Activated T-helper 1 cell treated with Interleukin-2 at 50 U/mL for 16 hours (primary cell): ENCODE measurements at places on chromosomes 4 and X.

GRCh38 chrX:100625985-100626491 is 10.6 kb downstream of the TSPAN6 start:
- DNase-seq = no peak

DNA sequence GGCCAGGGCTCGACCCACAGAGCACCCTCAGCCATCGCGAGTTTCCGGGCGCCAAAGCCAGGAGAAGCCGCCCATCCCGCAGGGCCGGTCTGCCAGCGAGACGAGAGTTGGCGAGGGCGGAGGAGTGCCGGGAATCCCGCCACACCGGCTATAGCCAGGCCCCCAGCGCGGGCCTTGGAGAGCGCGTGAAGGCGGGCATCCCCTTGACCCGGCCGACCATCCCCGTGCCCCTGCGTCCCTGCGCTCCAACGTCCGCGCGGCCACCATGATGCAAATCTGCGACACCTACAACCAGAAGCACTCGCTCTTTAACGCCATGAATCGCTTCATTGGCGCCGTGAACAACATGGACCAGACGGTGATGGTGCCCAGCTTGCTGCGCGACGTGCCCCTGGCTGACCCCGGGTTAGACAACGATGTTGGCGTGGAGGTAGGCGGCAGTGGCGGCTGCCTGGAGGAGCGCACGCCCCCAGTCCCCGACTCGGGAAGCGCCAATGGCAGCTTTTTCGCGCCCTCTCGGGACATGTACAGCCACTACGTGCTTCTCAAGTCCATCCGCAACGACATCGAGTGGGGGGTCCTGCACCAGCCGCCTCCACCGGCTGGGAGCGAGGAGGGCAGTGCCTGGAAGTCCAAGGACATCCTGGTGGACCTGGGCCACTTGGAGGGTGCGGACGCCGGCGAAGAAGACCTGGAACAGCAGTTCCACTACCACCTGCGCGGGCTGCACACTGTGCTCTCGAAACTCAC is 3.6 kb downstream of the MID1IP1 start:
- DNase-seq = peak; percentile 13

DNA sequence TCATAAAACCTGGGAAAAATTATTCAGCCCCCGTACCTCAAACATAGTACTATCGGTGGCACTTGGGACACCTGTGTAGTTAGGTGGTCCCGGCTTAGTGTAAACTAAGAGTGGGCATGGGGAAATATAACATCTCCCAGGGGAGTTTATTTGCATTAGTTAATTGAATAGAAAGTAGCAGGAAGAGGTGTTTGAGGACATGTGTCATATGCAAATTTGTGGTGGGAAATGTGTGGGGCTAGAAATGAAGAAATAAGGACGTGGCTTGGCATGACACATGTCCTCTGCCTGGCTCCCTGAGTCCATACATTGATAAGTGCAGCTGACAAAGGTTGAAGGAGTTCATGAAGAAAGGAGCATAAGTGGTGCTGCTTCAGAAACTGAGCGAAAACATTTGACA is 483.6 kb downstream of the SH2D1A start:
- DNase-seq = no peak

DNA sequence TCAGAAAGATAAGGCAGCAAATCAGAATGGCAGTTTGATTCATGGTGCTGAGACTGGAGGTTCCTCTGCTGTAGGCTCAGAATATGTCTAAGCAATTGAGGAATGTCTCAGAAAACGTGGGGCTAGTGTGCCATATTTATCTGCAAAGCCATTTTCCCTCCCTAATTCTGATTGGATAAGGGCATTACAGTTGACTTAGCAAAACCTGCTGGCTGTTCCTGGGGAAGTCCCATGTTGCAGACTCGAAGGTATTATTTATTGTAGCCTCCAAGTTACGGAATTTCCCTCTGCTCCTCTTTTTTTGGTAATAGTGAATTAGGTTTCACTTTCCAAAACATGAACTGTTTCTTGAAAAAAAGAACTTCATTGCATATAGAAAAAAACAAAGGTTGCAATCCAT is at the start of gene CXCL10:
CXCL10 (minus strand) TSS at position 109 of the 400 bp plus-strand sequence; CDS start at position 43, 66 bp downstream.
- DNase-seq = no peak

DNA sequence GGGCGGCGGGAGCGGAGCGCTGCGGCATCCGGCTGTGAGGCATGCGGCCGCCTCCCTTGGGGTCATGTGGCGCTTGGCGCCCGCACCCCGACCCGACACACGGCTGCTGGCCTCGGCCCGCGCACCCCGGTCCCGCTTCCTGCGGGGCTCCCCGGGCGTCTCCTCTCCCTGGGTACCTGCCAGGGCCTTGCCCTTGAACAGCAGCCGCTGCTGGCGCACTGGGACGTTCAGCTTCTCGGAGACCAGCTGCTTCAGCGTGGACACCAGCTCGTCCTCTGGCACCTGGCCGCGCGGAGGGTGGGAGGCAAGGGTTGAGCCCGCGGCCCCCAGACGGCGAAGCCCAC is 391 bp downstream of the UBL4A start:
- peak; percentile 10 for DNase-seq

- no peak for DNase-seq
These were observed 23.1 kb upstream of the DHRSX start for GRCh38 chrX:2523911-2524310.

- DNase-seq = no peak
These were observed 167.2 kb downstream of the NPNT start for GRCh38 chr4:106062452-106062875.
